ENCODE measurements at places on chromosomes 7 and 10.

DNA sequence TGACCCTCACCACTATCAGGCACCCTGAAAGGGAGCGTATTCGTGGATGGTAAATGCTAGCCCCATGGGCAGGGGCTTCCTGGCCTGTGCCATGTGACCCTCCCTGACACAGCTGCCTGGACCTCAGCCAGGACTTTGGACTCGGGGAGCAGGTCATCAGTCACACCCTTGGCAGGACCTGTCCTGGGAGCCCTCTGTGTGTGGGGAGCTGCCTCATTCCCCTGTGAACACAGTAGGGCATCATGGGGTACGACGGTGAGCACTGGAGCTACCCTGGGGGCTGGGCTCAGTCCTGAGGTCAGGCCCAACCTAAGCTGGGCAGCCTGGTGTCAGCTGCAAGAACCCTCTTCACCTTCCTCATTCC lies 129.3 kb upstream of the FAM20C start:
- no peak for DNase-seq

- peak; percentile 99 for DNase-seq
Observed at GRCh38 chr10:30736685-30737232, 107.2 kb upstream of the LYZL2 start.

DNA sequence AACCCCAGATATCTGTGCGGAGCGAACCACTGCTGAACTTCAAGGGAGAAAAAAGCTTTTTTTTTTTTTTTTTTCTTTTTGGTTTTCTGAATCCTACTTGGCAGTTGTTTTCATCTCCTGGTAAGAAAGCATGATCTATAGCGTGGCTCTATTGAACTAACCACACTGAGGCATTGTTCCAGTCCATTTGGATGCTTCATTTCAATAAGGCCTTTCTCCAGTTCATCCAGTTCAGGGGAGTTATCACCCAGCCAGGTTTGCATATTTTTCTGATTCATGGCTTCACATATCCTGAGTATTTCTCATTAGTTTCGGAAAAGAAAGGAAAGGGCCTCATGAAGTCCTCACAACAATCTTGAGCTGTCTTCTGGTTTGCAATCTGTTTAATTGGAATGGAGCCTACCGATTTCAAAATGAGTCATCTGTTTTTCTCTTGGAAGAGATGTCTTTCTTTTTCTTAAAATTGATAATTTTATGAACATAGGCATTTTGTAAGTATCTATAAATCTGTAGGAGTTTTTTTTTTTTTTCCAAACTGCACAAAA lies 93.1 kb upstream of the STEAP4 start:
- DNase-seq: no peak

DNA sequence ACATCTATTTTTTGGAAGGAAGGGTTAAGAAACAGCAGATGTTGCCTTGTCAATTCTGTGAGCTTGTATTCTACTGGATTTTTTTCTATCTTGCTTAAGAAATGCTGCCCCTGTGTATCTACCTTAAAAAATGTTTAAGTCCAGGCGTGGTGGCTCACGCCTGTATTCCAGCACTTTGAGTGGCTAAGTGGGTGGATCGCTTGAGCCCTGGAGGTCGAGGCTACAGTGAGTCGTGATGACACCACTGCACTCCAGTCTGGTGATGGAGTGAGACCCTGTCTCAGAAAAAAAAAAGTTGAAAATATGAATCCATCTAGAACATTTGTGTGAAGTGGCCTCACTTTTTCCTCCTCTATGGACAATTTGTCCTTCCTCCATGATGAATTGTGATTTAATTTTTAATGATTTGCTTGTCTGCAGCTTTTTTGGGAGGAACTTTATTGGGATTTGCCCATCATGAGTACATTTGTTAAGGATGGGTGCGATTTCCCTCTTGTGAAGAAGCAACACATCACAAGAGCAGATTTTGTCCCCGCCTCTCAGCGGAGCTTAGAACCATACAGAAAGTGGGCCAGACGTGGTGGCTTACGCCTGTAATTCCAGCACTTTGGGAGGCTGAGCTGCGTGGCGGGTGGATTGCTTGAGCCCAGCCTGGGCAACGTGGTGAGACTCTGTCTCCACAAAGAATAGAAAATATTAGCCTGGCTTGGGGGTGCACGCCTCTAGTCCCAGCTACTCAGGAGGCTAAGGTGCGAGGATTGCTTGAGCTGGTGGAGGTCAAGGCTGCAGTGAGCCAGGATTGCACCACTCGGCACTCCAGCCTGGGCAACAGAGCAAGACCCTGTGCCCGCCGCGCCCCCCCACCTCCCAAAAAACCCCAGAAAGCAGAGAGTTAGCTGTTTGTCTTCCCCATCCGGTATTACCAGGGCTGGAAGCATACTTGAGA lies 57.7 kb downstream of the DNAJB6 start:
- DNase-seq: no peak

- DNase-seq: peak; percentile 1
Observed at GRCh38 chr7:48426966-48427555, 255.8 kb downstream of the ABCA13 start.

DNA sequence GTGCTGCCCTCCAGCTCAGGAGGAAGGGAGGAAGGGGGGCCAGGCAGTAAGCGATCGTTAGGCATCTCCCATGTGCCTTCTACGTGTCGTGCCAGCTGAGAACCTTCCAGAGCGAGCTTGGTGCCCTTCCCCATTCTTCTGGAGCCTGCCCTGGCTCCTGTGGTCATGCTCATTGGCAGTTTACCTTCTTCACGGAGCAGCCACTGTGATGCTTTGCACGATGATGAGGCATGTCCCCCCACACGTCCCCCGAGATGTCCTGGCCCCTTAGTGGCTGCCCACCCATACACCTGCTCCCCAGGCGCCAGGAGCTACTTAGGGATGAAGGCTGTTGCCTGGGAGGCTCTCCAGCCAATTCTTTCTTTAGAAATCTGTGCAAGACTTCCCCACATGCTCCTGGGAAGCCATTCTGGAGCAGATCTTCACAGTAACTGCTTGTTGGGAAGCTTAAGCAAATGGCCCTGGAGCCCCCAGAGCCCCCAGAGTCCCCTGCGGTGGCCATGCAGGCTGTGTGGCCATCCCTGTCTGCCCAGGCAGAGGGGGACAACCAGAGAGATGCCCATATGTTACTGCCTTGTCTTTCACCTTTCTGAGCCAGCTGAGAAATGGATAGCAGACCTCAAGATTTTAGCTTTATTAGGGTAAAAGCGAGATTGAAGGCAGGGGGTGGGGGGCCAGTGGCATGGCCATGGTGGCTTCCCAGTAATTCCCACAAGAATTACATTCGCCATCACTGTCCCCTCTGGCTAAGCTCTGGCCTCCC lies 199.0 kb downstream of the EBF3 start:
- no peak for DNase-seq

- no peak for DNase-seq
Observed at GRCh38 chr7:95808396-95808795, 36.0 kb downstream of the DYNC1I1 start.

GRCh38 chr7:88155756-88156155 lies 64.1 kb downstream of the SRI start:
- DNase-seq: no peak

- DNase-seq: no peak
Observed at GRCh38 chr10:85961073-85961472, 405.5 kb downstream of the GRID1 start.

GRCh38 chr7:115707258-115708012 lies 323.1 kb downstream of the TFEC start:
- DNase-seq: no peak

DNA sequence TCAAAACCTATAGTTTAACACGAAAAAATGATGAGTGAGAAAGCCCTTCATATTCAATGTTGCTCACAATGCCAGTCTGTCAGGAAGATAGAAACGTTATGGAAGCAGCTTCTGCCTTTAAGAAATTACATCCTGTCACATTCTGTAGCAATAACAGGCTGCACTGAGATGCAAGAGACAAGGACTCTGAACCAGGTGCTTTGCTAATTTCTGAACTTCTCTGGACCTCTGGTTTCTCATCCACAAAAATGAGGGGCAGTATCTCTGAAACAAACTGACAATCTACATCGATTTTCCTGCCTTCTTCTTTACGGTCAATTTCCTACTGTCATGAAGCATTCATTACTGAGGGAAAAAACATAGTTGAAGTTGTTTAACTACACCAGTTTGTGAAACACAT lies 234.0 kb downstream of the SNX13 start:
- DNase-seq: no peak

DNA sequence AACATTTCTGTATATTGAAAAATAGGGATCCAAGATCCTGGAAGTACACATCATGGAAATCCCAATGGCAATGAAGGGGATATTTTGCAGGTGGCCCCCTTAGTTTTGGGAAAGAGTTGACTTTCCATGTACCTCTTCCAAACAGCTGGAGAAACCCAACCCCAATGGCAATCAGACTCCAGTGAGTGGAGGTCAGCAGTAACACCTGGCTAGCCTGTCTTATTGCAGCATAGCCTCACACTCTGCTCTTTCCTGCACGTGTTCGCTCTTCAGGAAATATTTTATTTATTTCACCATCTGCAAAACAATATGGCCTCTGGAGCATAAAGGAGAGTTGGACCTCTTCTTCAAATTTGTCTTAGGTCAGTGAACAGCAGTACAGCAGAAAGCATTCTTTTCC lies 340.0 kb upstream of the NRP1 start:
- no peak for DNase-seq

GRCh38 chr7:28815928-28816373 lies 142.2 kb downstream of the TRIL start:
- no peak for DNase-seq

DNA sequence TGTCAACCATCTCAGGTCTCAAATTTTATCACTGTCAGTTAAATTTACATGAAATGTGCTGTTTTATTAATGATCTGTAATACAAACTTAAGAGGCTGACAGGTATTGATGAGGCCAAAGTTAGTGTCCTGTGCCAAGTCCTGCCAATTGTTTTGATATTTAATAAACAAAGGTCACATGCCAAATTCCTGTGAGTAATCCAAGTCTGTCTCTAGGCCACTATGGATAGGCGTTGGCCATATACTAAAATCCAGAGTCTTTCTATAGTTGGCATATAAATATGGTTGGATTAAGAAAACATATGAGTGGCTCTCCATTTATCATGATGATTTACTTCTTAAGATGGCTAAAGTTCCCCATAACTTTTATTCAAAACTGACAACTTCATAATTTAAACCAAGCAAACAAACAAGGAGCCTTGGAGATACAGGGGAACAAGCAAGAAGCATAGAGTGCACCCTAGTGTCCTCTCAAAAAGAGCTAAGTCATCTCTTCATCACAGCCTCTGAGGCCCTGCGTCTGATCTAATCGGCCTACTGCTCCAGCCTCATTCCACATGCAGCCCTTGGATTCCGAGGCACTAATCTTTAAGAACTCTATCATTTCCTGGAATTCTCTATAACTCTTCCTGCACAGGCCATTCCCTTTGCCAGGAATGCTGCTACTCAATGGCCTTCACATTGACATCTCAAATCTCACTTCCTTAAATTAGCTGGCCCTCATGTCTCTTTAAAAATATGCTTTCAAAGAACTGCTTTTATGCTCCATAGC lies 32.7 kb upstream of the NRCAM start:
- no peak for DNase-seq

DNA sequence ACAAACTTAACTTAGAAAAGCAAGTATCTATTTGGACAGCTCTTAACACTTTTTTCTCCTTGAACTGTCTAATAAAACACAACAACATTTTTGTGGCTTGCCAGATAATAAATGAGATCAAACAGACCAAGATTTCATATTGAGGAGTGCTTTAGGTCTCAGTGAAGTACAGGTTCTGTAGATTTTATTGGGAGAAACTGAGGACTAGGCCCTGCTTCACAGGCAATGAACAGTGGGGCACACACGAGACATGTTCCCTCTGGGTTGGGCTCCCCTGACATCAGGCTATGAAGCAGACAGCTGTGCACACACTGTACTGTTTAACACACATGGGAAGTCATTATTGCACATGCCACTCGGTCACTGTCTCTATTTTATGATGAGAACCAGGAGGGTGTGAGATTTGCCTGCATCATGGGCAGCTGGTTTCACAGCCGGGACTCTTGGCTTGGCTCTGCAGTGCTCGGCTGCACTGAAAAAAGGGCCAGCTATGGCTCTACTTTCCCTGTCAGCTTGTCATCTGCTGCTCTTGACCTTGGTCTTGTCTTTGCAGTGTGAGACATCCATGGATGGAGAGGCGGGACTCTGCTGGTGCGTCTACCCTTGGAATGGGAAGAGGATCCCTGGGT lies 4.2 kb downstream of the IGFBP1 start:
- DNase-seq: no peak

GRCh38 chr10:11856678-11857077 lies 33.5 kb downstream of the PROSER2 start:
- DNase-seq: no peak

DNA sequence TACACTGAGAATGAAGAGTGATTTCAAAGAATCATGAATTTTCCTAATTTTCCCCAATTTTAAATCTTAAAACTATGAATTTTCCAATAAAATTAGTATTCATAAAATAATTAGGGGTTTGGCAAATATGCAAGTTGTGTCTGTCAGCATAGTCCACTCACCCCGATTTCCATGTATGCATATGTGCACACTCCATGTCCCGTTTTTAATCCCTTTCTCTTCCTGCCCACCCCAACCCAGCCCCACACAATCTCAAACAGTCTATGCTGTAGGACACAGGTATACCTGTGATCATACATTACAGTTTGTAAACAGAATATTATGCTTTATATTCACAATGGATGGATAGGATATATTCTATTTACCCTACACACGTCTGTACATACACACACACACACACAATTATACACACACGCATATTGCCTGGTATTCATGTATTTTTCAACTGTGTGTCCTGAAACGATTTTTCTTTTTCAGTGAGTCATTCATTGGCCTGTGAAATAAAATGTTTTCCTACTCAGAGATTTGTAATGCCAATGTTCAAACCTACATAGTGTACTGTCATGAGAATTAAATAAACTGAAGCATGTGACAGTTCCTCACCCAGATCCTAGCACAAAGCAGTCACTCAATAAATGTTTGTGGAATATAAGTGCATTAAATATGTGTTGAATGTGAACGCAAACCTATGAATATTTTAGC lies 144.3 kb downstream of the PDE1C start:
- no peak for DNase-seq

DNA sequence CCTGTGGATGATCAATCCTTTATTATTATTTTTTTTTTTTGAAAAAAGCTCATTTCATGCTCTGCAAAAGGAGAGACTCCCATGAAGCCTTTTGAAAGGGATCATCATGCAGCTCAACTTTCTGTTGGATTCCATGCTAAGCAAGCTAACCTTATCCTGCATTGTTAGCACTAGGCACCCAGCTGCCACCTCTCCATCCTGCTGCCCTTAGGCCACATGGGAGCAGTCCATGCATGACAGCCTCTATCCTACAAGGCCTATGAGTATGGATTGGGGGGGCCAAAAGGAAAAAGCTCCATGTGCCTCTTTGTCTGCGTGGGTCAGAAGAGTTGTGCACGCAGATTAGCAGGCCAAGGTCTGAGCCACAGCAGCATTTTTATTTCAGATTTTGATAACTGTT lies 19.2 kb downstream of the SMNDC1 start:
- DNase-seq: no peak

Data from fibroblast of skin of left biceps (primary cell).